Metanephros (tissue), 2 donors: ENCODE measurements at places on chromosomes 3 and 15. TPM values are rescaled to one million over a fixed set of nuclear protein-coding genes. Genes with fewer than 3 reads are reported as not detected.

The KLF15 gene
- total RNA-seq = 15.6 TPM

The GPR87 gene
- total RNA-seq = 0.12 TPM

The ADAMTSL3 gene
- 11.9 TPM for total RNA-seq

The ELL3 gene
- total RNA-seq = 3.6 TPM

The GPR27 gene
- 9.0 TPM for total RNA-seq

The MEGF11 gene
- 1.8 TPM for total RNA-seq

The CD86 gene
- total RNA-seq = 5.2 TPM

The C3orf70 gene
- 8.8 TPM for total RNA-seq

The EIF4E3 gene
- total RNA-seq = 7.2 TPM

The GNAT1 gene
- total RNA-seq = not detected

The DNASE1L3 gene
- total RNA-seq = 10.0 TPM

The ZNF501 gene
- 9.2 TPM for total RNA-seq

The FGD5 gene
- total RNA-seq = 35.8 TPM

The SLC28A1 gene
- total RNA-seq = 6.6 TPM

The COL6A5 gene
- 0.06 TPM for total RNA-seq

The PAK6 gene
- 9.8 TPM for total RNA-seq

The MCF2L2 gene
- 0.53 TPM for total RNA-seq

The FBXL22 gene
- total RNA-seq = 9.2 TPM

The PRSS50 gene
- 0.99 TPM for total RNA-seq

The UBAP1L gene
- 5.6 TPM for total RNA-seq

The ZNF502 gene
- 8.0 TPM for total RNA-seq

The TRH gene
- total RNA-seq = 0.35 TPM

The ALS2CL gene
- 12.2 TPM for total RNA-seq

The HRG gene
- 0.88 TPM for total RNA-seq

The RHOV gene
- total RNA-seq = 3.3 TPM

The NR1I2 gene
- total RNA-seq = 0.47 TPM

The CCDC39 gene
- not detected for total RNA-seq

The GLDN gene
- 0.99 TPM for total RNA-seq
